PC-9 (cell line): ENCODE measurements at places on chromosomes 2 and 18. TPM values are rescaled to one million over a fixed set of nuclear protein-coding genes. Genes with fewer than 3 reads are reported as not detected.

MITD1 gene
- total RNA-seq: 35.0 and 37.6 TPM in 2 replicates

ALPP gene
- 47.5 and 57.8 TPM in 2 replicates for total RNA-seq

INO80B gene
- total RNA-seq: 32.5 and 34.2 TPM in 2 replicates

HMSD gene
- not detected in 2 replicates for total RNA-seq

BOLA3 gene
- 28.2 and 30.4 TPM in 2 replicates for total RNA-seq

LHCGR gene
- not detected in 2 replicates for total RNA-seq

RBKS gene
- 4.5 and 6.8 TPM in 2 replicates for total RNA-seq

STARD6 gene
- total RNA-seq: not detected in 2 replicates

ZRANB3 gene
- 10.4 and 11.3 TPM in 2 replicates for total RNA-seq

IL1RN gene
- 5.0 and 8.4 TPM in 2 replicates for total RNA-seq

LTBP1 gene
- 10.3 and 10.4 TPM in 2 replicates for total RNA-seq

CYTIP gene
- total RNA-seq: not detected in 2 replicates

SCYGR2 gene
- total RNA-seq: not detected in 2 replicates

EVA1A gene
- total RNA-seq: 10.8 and 18.2 TPM in 2 replicates
